ENCODE measurements at places on chromosomes 7 and 10. TPM values are rescaled to one million over a fixed set of nuclear protein-coding genes. Genes with fewer than 3 reads are reported as not detected.

The HEPACAM2 gene
- not detected for total RNA-seq

The RAMP3 gene
- 116 TPM for total RNA-seq

The PROSER2 gene
- 11.2 TPM for total RNA-seq

The CALN1 gene
- 0.17 TPM for total RNA-seq

The HSPA12A gene
- total RNA-seq, result 0.68 TPM

The CCL24 gene
- not detected for total RNA-seq

The TMEM236 gene
- 0.17 TPM for total RNA-seq

The ZNRF2 gene
- total RNA-seq, result 13.4 TPM

The SHTN1 gene
- 2.9 TPM for total RNA-seq

The WEE2 gene
- not detected for total RNA-seq

The BAIAP2L1 gene
- total RNA-seq, result 1.4 TPM

The NPSR1 gene
- not detected for total RNA-seq

The CARD11 gene
- 1.1 TPM for total RNA-seq

The SYCE1 gene
- total RNA-seq, result not detected

The SMKR1 gene
- 0.09 TPM for total RNA-seq

The FRMPD2 gene
- 0.28 TPM for total RNA-seq

The LRIT1 gene
- total RNA-seq, result not detected

The TMEM130 gene
- not detected for total RNA-seq

The CXCL12 gene
- total RNA-seq, result 2.9 TPM

The AOC1 gene
- total RNA-seq, result not detected

The H2BK1 gene
- not detected for total RNA-seq

The IPMK gene
- total RNA-seq, result 6.7 TPM

The HHEX gene
- 66.9 TPM for total RNA-seq

The LRRTM3 gene
- total RNA-seq, result not detected

The BEND7 gene
- total RNA-seq, result 14.2 TPM

The CPA2 gene
- total RNA-seq, result not detected

The ADCY1 gene
- 0.17 TPM for total RNA-seq

The CLDN15 gene
- total RNA-seq, result 2.3 TPM

The GPR141 gene
- total RNA-seq, result not detected

The CPA5 gene
- total RNA-seq, result not detected

The PTPRN2 gene
- 2.1 TPM for total RNA-seq

The SLC16A9 gene
- total RNA-seq, result 0.05 TPM

The KIN gene
- total RNA-seq, result 5.4 TPM

The THSD7A gene
- total RNA-seq, result 38.8 TPM

The FAM131B gene
- total RNA-seq, result 0.51 TPM

The ACTR3C gene
- total RNA-seq, result 9.5 TPM

The GNG11 gene
- 652 TPM for total RNA-seq

The KLF14 gene
- total RNA-seq, result not detected

The SUN3 gene
- not detected for total RNA-seq

The WDR11 gene
- total RNA-seq, result 89.5 TPM

The ANKRD22 gene
- not detected for total RNA-seq

The SEMA4G gene
- 2.6 TPM for total RNA-seq

The DNAH11 gene
- 0.34 TPM for total RNA-seq

The PRKRIP1 gene
- total RNA-seq, result 18.0 TPM

The POU6F2 gene
- not detected for total RNA-seq

The ANKRD61 gene
- 0.14 TPM for total RNA-seq

The VWDE gene
- total RNA-seq, result not detected

The ZCCHC24 gene
- total RNA-seq, result 7.3 TPM

The ECHDC3 gene
- 26.0 TPM for total RNA-seq

The EPHA1 gene
- total RNA-seq, result not detected

The CCDC3 gene
- total RNA-seq, result 1.4 TPM

The TRIM73 gene
- 0.60 TPM for total RNA-seq

The ANXA8 gene
- not detected for total RNA-seq
